Activated naive CD4-positive, alpha-beta T cell treated with anti-CD3 and anti-CD28 coated beads, Interleukin-2, amount 50 U/mL, for 16 hours (primary cell): ENCODE measurements at places on chromosomes 2 and 18.
A peak's percentile ranks its signal among the peaks of the same experiment; 100 is the strongest.

DNA sequence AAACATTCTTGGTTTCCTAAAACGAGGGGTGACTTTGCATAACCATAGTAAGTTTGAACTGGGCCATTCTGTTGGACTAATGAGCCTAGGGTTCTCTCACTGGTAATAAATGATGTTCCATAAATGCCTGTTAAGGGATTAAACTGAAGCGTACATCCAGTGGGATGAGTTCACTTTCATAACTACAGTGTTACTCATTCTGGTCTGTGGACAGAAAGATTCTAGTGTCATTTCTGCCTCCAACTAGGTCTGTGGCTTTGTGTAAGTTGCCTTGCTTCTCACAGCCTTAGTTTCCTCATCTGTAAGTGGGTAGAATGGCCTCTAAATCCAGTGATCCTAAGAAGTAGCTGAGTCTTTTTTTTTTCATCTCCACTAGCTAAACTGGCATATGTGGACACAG is 1860.6 kb upstream of the PIK3C3 start:
- no peak for DNase-seq

- no peak for DNase-seq
Measured at GRCh38 chr2:26590980-26591618, 50.1 kb downstream of the CIB4 start.

GRCh38 chr2:33216508-33217182 is 259.8 kb upstream of the RASGRP3 start:
- DNase-seq: no peak

DNA sequence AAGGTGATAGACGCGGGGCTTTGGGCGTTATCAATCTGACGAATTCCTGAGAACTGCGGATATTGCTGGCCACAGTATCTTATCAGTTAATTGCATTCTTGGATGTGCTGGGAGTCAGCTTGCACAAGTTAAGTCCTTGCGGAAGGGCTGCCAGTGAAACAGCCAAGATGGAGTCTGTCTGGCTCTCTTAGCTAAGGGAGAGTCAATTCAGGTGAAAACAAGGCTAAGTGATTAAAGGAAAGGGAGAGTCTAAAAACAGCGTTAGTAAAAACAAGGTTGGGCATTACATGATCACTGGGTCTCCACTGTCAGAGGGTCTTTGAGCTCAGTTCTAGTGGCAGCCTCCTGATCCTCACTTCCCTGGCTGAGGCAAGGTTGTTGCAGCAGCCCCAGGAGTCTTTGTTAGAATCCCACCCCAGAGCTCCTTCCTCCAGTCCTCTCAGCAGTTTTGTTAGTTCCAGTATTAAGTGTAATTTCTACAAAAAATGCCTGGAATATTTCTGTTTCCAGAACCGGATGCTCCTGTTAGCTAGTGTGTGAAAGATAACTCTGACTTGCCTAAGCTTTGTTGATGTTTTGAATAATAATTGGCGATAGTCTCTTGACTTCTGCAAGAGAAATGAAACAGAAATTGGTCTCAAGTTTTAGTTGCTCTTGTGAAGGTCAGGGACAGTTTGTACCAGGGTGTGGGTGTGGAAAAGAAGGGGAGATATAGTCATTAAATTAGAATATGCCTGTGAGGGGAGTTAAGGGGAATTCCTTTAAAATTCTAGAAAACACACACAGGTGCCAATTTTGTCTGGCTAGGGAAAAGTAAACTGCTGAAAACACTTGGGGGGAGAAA is 10.6 kb downstream of the CFLAR start:
- no peak for DNase-seq

DNA sequence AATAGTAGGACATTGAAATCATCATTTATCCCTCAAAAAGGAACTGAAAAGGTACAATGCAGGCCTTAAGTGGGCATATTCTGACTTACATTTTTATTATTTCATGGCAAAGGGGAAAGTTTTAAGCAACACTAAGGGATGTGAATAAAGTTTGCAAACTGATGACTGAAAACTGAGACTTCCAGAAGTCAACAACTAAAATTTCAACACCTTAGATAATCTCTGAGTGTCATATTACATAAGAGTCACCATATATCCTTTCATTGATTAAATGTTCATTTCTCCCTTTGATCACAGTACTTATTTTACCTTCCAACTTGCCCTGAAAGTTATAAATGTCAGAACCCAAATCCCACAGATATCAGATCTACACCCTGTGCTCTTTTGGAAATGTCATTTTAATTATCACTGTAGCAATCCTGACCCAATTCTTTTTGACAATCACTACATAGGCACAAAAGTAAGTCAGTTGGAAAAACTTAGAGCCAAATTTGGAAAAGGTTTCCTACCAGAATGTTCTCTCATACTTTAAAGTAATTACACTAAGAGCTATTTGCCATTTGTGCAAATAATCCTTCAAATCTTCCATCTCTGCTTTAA is 44.4 kb upstream of the RNU4ATAC start:
- DNase-seq: no peak

GRCh38 chr2:76445880-76446279 is 735.2 kb upstream of the GCFC2 start:
- no peak for DNase-seq

- no peak for DNase-seq
Measured at GRCh38 chr2:36333350-36334012, 22.1 kb upstream of the CRIM1 start.

- DNase-seq: no peak
Measured at GRCh38 chr2:160583146-160583535, 89.5 kb upstream of the RBMS1 start.

DNA sequence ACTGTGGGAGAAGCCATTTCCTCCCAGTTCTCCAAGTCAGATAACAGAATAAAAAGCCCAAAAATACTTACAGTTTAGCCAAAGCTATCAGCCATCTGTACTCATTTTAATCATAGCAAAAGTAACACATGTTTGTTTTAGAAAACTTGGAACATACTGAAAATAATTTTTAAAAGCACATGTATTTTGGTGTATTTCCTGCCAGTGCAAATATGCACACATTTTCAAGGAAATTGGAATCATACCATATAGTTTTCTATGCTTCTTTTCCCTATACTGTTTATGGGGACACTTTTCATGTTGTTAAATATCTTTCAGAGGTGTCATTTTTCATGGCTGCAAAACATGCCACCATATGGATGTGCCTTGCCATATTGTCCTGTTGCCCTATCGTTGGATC is 51.2 kb downstream of the BOD1L2 start:
- no peak for DNase-seq

GRCh38 chr18:68707646-68708045 is 7.3 kb downstream of the TMX3 start:
- no peak for DNase-seq

GRCh38 chr2:132419941-132420340 is 3.3 kb downstream of the GPR39 start:
- DNase-seq: no peak

- DNase-seq: no peak
Measured at GRCh38 chr2:207156451-207157161, 9.1 kb downstream of the KLF7 start.

- no peak for DNase-seq
Measured at GRCh38 chr2:85324639-85325465, 2.9 kb downstream of the TGOLN2 start.

- DNase-seq: no peak
Measured at GRCh38 chr18:66900837-66901236, 296.9 kb upstream of the CDH19 start.

DNA sequence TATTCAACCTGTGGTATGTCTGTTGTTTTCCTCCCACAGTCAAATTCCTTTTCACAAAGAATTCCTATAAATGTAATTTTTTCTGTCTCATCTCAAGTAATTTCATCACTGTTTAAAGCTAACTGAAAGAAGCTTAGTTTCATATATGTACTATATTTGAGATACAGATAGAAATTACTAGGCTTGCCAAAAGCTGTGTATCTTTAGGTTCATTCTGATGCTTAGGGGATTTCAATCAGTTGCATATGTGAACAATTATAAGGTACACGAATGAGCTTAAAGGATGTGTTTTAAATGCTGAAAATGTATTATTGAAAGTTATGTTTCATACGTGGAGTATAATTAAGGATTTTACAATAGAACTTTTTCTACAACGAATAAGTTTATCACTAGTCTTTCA is 59.2 kb upstream of the DSG1 start:
- DNase-seq: no peak

- DNase-seq: no peak
Measured at GRCh38 chr2:159035790-159036411, 67.5 kb downstream of the TANC1 start.

DNA sequence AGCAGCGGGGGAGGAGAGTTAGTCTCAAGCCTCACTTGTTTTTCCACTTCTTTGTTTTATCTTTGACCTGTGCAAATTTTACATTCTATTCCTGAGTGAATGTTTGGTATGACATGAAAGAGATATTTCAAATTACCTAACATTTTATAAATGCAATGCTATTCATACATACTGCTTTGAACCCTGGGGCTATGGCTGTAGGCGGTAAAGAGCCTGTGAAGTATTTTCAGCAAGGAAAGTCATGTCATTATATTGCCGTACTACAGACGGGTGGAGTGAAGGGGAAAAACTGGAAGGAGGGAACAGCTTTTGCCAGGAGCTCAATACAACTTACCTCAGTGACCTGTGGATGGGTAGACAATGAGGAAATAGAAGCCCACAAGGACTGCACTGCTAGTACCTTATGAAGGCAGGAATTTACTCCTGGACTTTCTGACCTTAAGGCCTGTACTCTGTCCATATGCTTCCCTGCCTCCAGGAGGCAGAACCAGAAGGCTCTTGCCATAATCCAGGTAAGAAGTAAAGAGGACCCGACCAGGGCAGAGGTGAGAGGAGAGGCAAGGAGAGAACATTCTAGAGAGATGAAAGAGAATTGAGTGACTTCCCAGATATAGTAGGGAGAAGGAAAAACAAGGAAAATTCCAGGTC is 28.4 kb upstream of the TET3 start:
- no peak for DNase-seq

DNA sequence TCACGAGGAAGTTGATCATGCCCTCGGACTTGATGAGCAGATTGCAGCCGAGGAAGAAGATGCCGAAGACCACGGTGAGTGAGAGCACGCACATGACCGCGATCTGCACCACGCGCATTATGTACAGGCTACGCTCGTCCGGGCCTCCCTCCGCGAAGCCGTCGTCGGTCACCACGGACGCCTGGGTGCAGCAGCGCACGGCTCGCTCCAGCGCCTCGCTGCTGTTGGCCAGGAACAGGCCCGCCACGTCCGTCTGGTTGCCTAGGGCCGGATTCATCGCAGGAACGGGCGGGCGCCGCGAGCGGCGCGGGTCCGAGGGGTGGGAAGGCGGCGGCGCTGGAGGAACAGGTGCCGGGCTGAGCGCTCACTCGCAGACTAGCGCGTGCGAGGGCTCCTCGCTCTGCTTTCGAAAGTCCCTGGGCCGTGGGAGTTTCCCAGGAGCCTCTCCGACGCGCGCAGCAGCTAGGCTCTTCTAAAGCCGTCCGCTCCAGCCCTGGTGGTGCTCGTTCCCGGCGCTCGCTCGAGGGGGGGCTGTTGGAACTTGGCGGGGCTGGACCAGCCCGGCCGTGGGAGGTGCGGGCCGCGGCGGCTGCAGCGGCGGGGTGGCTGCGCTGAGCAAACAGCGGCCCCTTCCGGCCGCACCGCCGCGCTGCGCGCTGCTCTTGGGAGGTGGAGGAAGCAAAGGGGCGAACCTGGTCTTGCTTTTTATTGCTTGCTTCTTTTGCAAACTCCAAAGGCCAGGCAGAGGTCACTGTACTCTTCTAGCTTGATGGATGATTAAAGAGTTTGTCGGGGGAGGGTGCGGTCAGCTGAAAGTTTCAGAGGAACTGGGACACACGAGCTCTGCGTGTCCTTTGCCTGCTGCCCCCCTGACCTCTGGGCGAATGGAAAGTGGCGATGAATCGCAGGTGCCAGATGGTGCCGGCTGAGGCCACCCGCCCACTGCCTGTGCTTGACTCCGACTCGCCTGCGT is at the start of gene RPRM:
TSS of gene RPRM (minus strand) at position 474 of the 973 bp plus-strand sequence. CDS start at position 277, 197 bp downstream.
- peak; percentile 52 for DNase-seq

- no peak for DNase-seq
Measured at GRCh38 chr2:181025004-181025403, 44.6 kb downstream of the UBE2E3 start.

DNA sequence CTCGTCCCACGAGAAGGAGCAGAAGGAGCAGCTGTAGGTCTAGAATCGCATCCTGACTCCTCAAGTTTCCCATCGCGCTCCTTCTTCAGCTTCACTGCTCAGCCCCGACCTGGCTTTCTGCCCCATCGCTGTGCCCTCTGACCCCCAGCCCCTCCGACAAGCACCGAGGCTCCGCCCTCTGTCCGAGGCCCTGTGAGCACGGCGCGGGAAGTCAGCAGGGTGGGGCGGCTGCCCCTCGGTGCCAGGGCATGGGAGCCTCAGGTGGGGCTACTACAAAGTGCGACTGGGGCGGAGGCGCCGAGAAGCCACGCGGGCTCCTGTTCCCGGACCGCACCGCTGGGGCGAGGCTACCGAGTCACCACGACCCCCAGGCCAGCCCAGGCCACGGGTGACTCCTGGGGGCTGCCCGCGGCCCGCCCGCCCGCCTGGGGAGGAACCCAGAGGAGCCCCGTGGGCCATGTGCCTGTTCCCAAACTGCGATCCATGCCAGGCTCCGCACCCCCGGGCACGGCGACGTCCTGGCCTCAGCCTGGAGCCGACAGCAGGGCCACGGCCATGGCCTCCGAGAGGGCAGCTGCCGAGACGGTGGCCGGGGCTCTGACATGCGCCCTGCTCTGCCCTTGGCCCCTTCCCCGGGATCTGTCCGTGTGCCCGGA is 36.6 kb upstream of the ID2 start:
- DNase-seq: no peak

- DNase-seq: no peak
Measured at GRCh38 chr2:61582165-61582564, 44.0 kb upstream of the XPO1 start.

DNA sequence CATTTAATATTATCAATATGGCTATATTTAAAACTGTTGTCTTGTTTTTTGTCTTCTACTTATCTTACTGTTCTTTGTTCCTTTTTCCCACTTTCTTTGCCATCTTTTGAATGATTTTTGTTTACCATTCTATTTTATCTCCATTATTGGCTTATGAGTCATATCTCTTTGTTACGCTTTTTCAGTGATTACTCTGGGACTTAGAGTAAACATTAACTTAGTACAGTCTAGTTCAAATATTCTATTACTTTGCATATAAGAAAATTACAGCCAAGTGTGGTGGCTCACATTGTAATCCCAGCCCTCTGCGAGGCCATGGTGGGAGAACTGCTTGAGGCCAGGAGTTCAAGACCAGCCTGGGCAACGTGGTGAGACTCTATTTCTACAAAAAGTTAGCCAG is 26.1 kb downstream of the ADCY3 start:
- no peak for DNase-seq
